Fibroblast of pulmonary artery (primary cell): ENCODE measurements at places on chromosomes 3 and 15.

DNA sequence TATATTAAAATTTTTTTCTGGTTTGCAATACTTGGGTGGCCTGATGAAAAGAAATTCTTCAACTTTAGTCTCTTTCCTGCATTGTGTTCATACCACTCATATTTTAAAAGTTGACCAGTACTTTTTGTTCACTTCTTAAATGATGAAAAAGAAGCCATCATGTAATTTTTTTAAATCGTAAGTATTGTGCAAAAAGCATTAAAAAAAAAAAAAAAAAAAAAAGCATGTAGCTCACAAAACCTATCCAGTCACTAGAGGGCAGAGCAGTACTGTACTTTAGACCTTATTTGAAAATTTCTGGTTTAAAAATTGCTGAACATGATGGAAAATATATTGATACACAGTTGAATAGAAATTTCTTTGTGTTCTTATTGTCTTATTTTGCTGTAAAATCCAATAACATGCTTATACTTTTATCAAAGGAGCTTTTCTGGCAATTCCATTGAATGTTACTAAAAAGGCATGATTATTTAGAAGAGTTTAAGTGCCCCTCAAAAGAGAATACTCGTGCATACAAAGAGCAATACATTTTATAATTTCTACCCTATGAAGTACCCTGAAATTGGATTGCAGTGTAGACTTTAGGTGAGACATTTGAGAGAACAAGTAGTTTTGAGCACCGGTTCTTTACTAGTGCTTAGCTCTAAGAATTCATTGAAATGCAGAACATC lies 137.7 kb downstream of the BBX start:
- peak; percentile 79 for DNase-seq

DNA sequence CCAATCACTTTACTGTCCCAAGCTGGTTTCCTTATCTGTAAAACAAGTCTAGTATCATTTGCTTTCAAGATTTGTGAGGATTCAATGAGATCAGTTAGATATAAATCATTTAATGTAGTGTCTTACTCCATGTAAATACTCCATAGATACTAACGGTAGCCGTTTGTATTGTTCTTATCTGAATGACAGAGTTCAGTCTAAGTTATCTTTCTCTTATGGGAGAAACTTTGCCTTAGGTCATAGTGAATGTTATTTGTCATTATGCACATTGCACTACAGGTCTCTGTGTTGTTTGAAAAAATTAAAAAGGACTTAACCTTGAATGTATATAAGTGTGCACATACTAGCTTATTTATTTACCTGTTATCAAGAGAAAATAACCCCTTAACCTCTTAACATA lies 44.7 kb downstream of the MBNL1 start:
- no peak for DNase-seq

DNA sequence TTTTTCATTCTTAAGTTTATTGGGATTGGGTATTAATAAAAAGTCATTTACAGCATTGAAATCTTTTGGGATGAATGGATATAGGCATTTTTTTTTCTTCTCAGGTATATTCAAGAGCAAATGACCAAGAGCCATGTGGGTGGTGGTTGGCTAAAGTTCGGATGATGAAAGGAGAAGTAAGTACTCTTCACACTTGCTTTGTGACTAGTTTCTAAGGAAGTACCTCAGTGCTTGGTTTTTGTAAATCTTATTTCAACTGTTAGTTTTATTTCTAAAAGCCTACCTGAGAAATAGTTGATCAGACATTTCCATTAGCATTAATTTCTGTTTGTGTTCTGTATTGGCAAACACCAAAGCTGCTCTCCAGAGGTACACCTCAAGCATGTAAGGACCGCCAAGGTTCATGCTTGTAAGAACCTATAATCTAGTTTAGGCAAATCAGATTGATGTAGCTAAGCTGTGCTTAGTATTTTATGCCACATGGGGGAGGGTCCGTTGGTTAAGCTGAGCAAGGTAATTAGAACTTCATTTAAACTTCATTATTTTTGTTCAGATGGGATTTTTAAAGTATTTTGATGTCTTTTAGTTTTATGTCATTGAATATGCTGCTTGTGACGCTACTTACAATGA lies 35.4 kb downstream of the FXR1 start:
- DNase-seq, result no peak

DNA sequence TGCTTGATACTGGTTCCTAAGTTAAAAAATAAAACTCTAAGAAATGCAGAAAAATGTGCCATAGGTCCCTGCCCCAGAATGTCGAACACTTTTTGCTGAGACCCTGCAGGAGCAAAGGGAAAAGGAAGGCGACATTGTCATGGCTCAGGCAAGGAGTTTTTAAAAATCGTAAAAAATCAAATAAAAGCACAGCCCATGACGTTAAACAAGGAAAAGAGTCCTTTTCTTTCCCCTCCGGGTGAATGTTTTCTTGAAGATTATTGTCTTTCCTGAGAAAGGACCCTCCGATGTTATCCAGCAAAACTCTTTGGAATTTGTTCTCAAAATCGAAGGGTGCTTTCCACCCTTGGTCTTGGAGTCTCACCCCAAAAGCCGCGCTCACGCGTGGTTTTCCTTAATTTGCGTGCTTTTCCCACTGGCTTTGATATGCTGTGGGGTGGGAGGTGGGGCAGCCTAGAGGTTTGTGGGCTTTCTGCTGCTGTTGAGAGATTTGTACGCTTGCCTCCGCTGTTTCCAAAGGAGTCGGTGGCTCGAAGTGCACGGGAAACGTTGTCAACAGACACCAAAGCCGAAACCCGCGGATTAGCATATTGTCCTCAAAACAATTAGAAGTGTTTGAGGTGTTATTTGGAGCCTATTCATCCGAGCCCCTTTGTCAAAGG lies 2.9 kb downstream of the SOX14 start:
- no peak for DNase-seq

DNA sequence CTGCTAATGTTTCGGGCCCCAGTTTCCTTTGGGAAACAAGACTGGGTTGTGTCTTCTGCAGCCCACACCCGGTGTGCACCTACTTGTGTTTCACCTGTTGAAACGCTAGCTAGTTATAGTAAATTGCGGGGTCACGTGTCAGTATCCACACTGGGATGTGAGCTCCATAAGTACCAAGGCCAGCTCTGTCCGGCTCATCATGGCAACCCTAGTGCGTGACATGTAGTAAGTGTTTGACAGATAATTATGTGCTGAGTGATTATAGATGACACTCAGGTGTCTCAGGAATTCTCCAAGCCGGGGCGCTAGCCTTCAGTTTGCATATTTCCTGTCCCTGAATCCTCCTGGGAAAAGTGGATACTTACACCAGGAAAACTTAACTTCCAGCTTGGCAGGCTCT lies 12.8 kb downstream of the APOD start:
- DNase-seq, result no peak

GRCh38 chr15:97718509-97718908 lies 242.0 kb upstream of the ARRDC4 start:
- no peak for DNase-seq

DNA sequence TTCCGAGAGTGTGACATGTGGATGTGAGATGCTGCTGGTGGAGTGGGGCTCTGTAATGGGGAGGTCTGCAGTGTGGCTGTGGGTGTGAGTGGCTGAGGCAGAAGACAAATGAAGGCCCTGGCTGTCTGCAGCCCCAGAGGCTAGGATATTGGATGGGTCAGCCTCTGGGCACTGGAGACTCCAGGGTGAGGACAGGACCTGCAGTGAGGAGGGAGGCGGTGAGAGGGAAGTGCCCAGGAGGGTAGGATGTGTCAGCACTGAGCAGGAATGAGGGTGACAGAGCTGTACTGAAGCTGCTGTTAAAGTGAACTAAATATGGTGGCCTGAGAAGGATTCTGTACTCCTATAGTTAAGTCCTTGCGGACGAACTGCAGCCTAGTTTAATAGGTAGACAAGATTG lies 27.3 kb upstream of the PXYLP1 start:
- DNase-seq, result no peak

GRCh38 chr15:74144153-74144775 lies 13.9 kb downstream of the ISLR2 start:
- no peak for DNase-seq
